ENCODE measurements at places on chromosomes 4 and X.

GRCh38 chr4:83258461-83258860, 26.1 kb downstream of the COQ2 start:
- DNase-seq: no peak

DNA sequence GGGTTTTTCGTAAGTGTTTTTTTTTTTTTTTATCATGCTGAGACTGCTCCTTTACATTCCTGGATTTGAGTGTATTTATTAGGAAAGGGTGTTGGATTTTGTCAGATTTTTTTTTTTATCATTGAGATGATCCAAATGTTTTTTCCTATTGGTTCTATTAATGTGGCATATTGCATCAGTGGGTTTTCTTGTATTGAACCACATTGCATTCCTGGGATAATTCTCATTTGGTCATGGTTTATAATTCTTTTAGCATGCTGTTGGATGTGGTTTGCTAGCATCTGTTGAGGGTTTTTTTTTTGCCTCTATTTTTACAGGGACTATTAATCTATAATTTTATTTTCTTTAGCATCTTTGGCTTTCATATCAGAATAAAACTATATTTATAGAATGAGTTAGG, 28.8 kb downstream of the COL4A5 start:
- no peak for DNase-seq

DNA sequence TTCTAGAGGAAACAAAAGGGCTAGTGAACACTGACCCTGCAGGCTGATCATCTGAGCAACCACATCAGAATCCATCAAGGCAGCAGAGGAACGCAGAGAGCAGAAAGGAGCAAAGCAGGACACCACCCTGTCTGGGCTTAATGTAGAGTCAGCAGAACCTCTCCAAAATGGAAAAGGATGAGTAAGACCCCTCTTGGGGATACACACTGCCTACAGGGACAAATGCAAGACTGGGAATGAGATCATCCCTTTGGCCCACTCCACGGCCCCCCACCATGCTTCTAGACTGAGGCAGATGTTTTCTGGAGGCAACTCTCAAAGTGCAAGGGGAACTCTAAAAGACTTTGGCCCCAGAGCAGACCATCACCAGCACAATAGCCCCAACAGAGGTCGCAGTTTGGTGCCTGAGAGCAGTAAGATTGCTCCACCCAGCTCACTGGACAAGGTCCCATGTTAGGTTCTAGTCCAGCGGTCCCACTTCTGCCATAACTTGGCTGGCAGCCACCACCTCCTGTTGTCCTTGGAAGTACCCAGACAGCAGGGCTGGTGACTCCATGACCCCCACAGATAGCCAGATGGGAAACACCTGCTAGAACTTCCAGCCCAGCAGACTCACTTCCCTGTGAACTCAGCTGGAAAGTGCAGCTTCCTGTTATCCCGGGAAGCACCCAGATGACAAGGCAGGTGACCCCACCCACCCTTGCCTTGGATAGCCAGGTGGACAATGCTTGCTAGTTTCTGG, 372.7 kb downstream of the INPP4B start:
- no peak for DNase-seq

DNA sequence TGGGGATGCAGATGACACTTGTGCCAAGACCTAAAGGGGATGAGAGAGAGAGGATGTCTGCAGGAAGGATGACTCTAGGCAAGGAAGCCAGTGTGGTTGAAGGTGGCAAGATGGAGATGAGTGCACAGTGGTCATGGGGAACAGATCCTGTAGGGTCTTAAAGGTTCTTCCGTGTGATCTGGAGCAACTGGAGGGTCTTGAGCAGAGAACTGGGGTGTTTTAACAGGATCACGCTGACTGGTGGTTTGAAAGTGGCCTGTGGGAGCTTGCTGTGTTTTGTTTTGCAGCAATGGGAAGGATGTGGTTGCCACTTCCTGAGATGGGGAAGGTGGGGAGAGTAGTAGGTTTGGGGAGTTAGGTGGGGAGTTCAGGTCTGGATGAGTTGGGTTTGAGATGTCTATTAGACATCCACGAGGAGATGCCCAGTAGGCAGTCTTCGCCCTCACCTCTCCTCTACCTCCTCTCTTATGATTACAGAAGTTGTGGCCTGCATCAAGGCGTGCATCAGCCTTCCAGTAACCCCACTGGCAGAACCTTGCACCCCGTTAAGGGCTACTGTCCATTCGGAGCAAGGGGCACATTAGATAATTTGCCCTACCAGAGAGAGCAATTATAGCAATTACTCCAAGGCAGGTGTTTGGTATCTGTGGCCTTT, 1.4 kb upstream of the STBD1 start:
- DNase-seq: no peak

GRCh38 chrX:107718156-107718621, 57.4 kb downstream of the TSC22D3 start:
- peak; percentile 70 for DNase-seq

- DNase-seq: no peak
Observed at GRCh38 chrX:109812236-109812635, 79.2 kb upstream of the ACSL4 start.

DNA sequence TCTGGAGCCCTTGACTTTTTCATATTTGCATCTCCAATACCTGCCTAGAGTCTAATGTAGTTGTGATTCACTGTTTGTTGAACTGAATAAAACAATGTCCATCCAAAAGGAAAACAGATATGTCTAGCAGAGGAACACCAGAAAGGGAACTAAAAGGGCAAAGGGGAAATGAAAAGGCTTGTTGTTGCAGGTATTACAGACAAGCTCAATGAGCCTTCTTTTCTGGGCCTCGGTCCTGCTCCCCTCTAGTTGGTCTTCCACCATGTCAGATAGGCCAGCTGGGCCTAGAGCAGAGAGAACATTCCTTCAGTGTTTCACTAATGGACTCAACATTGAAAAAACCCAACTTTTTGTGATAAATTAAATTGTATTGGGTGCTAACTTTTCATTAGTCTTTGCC, 55.4 kb downstream of the ZFX start:
- DNase-seq: no peak

Measured in T follicular helper cell (primary cell).